HuH-7.5 (cell line): ENCODE measurements at places on chromosomes 2 and 18.

- DNase-seq, result no peak
Observed at GRCh38 chr2:213220967-213221603, 63.2 kb upstream of the SPAG16 start.

DNA sequence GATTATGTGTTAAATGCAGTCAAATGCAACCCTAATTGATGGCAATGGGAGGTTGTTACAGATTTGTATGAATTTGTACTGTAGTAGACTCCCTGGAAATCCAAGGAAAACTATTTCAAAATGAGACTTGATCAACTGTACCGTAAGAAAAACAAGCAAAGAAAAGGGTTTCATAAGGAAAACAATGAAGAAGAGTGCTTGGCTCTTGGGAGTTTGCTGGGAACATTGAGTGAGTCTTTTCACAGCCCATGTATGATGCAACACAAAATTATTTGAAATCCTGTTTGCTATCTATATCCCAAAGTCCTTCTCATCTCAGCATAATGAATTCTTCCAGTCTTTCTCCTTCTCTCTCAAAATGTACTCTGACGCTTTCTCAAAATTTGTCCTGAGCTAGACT lies 67.0 kb upstream of the OSR1 start:
- DNase-seq, result no peak

DNA sequence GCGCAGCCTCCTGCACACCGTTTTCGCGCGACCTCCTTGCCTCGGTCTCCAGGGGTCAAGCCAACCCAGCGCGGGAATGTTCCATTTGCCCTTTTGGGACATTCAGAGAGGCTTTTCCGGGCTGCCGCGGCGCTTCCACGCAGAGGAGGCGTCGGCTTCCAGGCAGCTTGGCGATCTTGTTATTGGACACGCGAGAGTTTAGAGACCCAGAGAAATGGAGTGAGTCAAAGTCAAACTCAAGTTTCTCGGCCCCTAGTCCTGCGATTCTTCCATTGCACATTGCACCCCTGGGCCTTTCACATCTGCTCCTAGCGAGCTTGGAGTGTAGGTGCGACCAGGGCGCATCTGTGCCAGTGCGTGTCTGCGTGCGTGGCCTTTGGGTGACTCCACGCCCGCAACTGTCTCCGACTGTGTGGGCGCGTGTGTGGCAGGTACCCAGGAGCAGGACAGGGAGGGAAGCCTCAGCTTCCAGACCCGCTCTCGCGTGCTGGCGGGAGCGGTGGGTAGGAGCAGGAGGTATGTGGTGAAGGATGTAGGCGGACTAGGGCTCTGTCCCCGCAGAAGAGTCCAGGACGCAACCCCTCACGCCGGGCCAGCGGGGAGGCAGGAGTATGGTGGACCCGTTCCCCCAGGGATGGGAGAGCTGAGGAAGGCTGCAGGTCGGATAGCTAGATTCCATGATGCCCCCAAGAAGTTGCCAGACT lies 13.5 kb downstream of the SIX3 start:
- DNase-seq, result no peak

DNA sequence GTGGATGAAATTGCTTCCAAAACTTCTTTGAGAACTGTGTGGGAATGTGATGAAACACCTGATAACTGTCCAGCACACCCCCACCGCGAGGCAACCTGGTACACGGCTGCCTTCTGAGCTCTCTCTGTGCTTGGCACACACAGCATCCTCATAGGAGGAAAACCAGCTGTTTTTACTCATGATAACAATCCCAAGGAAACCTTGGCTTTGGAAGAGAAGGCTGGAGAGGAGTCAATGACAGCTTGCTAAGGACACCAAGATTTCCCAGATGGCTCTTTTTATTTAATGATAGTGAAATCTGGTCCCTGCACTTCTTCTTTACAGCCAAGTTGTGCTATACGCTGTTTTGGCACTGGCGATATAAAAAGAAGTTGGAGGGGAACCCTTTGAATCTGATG lies 232.5 kb upstream of the FN1 start:
- no peak for DNase-seq

DNA sequence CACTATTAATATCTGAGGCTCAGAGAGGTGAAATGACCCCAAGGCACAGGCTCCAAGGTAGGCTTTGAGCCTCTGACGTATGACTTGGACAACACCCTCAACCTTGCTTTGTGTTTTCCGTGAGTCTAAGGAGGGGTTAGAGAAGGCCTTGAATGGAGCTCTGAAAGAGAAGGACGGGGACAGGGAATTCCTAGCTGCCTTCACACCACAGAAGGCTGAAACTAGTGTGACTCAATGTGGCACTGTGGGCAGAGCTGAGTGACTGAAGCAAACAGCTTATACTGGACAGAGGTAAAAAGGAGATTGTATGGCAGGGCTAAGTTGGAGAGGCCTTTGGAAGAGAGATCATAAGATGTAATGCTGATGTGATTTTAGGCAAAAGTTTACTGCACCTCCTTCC lies 3.5 kb upstream of the NCK2 start:
- DNase-seq, result no peak

GRCh38 chr2:21892140-21892539 lies 768.4 kb downstream of the TDRD15 start:
- DNase-seq, result no peak

GRCh38 chr2:127465258-127465657 lies 47.0 kb downstream of the PROC start:
- DNase-seq, result no peak

GRCh38 chr2:4551691-4552474 lies 848.5 kb downstream of the DCDC2C start:
- DNase-seq, result no peak

DNA sequence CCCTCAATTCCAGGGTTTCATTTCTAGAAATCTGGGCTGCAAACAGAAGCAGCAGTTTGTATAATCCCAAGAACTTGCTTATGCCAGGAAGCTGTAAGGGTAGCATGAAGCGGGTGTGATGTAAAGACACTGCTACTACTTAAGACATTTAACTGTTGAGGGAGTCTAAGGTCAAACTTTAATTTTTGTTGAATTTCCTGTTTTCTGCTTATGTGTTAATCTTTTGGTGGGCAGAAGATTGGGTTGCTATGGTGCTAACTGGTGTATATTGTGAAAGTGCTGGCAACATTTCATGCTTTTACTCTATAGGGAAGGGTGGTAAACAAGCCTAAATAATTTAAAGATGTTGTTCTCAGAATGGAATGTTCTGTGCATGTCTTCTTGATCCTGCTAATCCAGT lies 2.7 kb downstream of the NCOA1 start:
- no peak for DNase-seq

GRCh38 chr2:180205621-180206235 lies 198.6 kb upstream of the CWC22 start:
- DNase-seq, result no peak

DNA sequence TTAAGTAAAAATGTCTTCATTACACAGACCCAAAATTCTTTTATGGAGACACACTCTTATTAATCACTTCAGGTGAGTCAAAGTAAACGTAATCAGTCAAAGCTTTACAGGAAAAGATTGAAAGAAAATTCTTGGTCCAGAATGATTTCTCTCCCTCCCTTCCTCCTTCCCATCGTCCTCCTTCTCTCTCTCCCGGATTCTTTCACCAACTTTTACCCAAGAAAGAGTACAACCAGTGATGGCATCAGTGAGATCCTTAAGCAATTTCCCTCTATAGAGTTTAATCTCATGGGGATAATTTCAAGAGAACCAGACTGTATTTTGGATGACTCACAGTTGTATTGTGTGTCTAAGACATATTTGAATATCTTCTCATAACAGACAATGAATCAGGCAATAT lies 258.1 kb downstream of the ALK start:
- DNase-seq, result no peak

- DNase-seq, result no peak
Observed at GRCh38 chr2:14750433-14750832, 117.9 kb downstream of the LRATD1 start.

DNA sequence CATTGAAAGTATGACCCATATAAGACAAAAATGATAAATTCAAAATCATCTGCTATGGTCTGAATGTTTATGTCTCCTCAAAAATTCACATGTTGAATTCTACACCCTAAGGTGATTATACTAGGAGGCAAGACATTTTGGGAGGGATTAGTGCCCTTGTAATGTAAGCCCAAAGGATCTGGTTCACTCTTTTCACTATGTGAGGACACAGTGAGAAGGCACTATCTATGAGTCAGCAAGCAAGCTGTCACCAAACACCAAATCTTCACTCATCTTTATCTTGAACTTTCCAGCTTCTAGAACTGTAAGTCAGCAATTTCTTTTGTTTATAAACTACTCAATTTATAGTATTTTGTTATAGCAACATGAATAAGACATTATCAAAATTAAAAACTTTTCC lies 284.7 kb upstream of the ZC3H15 start:
- DNase-seq, result no peak

DNA sequence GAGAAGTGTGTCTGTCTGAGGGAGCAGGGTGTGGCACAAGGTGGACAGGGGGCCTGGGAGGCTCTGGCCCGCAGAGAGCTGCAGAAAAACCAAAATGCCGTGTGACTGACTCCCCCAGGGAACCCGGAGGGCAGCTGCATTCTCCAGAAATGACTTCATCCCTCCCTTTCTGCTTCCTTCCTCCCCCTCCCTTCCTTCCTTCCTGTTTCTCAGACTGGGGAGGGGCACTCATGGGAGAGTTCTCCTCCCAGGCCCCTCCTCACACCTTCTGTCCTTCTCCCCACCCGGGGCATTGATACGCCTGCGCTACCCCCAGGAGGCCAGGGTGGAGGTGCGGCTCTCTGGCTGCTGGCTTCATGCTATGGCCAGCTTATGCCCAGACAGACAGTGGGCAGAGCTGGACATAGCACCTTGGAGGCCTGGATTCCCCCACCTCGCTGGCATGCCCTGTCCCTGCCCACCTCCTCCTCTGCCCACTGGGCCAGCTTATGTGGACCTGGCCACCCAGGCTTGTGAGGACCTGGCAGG lies 8.2 kb upstream of the GPR17 start:
- DNase-seq, result no peak

DNA sequence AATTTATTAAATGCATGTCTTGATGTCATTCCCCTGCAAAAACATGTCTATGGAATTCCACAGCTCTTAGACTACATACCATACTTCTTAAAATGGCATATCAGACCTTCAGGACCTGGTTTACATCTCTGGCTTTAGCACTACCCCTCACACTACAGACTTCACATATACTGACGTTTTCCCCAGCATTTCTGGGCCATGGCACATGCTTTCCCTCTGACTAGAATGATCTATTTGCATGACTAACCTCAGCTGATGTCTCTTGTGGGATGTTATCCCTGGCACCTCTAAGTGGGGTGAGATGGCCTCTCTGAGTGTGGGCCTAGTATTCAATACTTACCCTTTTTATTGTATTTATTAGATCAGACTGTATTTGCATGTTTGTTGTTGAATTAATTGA lies 381.6 kb downstream of the ERBB4 start:
- DNase-seq, result no peak

- DNase-seq, result no peak
Observed at GRCh38 chr18:59877361-59877760, 22.4 kb upstream of the PMAIP1 start.
